Activated effector memory CD4-positive, alpha-beta T cell treated with Interleukin-2 at 50 U/mL for 16 hours (primary cell): ENCODE measurements at places on chromosomes 4 and X.

DNA sequence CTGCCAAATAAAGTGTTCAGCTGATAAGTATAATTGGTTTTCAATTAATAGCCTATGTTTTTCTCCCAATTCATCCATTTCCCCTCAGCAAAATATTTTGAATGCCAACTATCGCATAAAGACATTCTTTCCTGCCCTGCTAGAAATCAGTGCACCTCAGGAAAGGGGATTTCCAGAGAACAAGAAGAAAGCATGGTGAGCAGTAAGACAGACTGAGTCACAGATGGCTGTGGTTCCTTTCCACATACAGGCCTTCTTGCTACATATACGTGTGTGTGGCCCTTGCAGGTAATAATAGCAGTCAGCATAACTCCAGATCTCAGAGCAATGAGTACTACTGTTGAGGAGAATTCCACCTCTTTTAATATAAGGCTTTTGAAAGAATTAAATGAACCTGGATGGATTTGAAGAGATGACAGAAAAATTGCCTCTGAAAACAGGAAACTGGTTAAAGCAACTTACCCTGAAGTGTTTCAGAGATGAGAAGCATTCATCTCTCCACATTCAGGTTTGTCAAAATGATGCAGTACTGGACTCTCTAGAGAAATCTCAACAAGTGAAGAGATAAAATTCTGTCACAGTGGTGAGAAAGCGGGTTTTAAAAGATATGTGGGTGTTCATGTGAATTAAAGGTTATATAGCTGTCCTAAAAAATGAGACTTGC, 13.6 kb downstream of the GASK1B start:
- no peak for DNase-seq

- DNase-seq = no peak
These were observed 156.0 kb upstream of the TTC29 start for GRCh38 chr4:147101678-147102077.

DNA sequence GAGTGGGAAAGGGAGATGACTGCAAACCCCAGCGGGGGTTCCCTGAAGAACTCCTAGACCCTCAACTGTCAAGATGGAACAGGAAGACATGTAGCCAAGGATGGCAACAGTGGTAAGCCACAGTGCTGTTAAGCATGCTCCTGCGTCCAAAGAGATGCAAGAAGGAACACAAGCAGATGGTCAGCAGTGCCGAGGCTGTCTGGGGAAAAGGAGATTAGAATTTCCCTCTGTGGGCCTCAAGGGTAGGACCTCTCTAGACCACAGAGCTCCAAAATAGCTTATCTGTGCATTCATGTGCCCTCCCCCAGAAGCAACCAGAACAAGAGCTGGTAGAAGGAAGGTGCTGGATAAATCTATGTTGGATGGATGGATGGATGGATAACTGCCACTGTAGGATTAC, 82.0 kb upstream of the CPEB2 start:
- DNase-seq = no peak

GRCh38 chrX:53682885-53683555, 3.5 kb downstream of the HUWE1 start:
- peak; percentile 14 for DNase-seq

GRCh38 chr4:21849077-21849476, 99.5 kb downstream of the KCNIP4 start:
- no peak for DNase-seq
